ENCODE measurements at places on chromosomes 6 and 20. TPM values are rescaled to one million over a fixed set of nuclear protein-coding genes. Genes with fewer than 3 reads are reported as not detected.

Gene SLC16A10
- not detected for total RNA-seq

Gene ATP6V1G2
- 4.1 TPM for total RNA-seq

Gene ISM1
- 0.26 TPM for total RNA-seq

Gene GSTA2
- total RNA-seq, result not detected

Gene LBP
- under 0.01 TPM for total RNA-seq

Data from fibroblast of lung (primary cell).